Nucleus accumbens (tissue), 56 donors: ENCODE measurements at places on chromosomes 13 and 19.

DNA sequence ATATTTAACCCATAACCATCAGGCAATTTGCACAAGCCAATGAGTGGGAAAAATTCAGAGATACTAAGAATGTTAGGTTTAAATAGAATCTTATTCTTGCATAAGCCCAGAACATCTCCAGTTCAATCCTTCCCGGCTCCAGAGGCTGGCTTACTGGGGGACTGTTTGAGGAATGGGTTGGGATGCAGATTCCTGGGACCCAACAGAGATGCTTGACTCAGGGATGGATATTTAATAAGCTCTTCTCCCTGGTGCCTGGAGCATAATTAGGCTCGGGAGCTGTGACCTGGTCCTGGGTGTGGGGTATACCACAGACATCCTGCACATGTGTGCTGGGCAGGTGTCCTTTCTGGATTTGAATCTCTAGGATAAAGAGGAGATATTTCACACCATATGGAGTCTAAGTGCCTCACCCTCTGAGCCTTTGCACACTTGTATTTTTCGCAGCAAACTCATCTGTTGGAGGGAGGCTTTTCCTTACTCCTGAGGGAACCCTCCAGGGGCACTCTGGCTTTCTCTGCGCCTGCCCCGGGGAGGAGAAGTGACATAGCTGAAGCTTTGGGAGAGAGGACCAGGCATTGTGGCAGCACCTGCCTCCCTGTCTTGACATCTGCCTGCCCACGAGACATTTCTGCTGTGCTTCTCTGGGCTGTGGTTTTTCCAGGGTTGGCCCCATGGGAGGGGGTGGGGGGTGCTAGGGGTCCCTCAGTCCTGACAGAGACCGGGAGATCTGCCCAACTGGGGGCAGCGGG, 36.1 kb upstream of the ANKRD10 start:
- no peak for DNase-seq

- no peak for DNase-seq
Observed at GRCh38 chr19:38277549-38277948, 13.2 kb downstream of the SPINT2 start.

GRCh38 chr19:246551-246950, 44.7 kb downstream of the PLPP2 start:
- no peak for DNase-seq

- no peak for DNase-seq
Observed at GRCh38 chr13:44938854-44939253, 50.4 kb downstream of the NUFIP1 start.

DNA sequence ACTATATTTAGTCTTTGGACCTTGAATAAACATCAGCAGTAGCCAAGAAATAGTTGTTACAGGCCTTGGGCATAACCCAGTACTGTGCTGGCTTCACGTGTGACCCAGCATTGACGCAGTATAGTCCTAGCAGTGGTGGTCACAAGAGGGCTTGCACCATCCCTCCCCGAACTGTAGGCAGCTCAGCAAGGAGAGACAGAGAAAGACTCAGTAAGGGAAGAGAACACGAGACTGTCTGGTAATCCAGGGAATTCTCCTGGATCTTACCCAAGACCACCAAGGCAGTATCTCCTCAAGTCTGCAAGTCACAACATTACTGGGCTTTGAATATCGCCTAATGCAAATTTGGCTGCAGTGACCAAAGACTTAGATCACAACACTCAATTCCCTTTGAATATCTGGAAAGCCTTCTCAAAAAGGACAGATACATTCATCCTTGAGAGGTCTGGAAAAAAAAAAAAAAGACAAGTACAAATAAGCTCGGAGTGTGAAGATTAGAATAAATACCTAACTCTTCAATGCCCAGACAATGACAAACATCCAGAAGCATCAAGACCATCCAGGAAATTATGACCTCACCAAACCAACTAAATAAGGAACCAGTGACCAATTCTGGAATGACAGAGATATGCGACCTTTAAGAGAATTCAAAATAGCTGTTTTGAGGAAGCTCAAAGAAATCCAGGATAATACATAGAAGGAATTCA, 39.7 kb downstream of the CAB39L start:
- no peak for DNase-seq

- no peak for DNase-seq
Observed at GRCh38 chr19:10554760-10555609, 10.8 kb downstream of the KRI1 start.
